ENCODE measurements at places on chromosomes 12 and 14.

GRCh38 chr12:92988622-92989130 lies 59.6 kb upstream of the EEA1 start:
- DNase-seq = no peak

DNA sequence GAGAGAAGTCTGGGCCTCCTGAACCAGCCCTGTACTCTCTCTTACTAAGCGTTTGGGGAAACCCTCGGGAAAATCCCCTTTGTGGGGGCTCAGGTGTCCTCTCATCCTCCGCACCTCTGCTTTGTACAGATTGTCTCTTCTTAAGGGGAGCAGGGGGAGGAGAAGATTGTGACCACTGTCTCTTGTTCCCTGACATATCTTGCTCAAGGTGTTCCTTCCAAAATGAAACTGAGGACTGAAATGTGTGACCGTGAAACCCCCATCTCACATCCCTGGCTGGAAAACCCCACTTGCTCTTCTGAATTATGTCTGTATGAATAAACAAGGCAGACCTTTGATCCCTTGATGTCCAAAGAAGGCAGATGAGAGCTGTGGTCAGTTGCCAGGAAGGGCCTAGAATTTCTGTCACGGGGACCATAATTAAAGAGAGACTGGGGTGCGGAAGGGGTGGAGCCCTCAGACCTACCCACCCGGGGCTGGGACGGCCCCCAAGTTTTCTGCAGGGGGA lies 369.8 kb downstream of the AACS start:
- DNase-seq = no peak

DNA sequence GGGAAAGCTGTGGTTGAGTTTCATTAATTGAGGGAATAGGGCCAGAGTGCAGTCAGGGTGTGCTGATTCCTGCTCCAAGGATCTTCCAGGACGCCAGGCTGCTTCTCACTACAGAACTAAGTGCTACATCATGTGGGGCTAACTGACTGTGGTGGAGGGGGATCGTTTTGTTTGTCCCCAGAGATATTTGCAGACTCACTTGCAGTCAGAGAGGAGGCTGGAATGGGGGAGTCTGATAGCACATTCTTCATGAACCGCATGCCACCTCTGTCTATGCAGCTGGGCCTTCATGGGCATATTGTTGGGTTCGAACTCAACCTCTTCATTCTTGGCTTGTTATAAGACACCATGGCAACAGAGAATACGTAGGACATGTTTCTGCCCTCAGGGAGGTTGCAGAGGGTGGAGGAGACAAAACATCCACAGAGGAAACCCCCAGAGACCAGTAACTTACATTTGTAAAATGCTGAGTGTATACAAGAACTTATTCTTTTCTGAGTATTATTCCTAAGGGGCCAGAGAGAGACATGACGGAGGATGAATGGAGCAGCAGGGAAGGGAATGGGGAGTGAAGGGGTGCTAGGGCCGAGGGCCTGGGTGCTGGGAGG lies 13.0 kb downstream of the KRT7 start:
- no peak for DNase-seq

DNA sequence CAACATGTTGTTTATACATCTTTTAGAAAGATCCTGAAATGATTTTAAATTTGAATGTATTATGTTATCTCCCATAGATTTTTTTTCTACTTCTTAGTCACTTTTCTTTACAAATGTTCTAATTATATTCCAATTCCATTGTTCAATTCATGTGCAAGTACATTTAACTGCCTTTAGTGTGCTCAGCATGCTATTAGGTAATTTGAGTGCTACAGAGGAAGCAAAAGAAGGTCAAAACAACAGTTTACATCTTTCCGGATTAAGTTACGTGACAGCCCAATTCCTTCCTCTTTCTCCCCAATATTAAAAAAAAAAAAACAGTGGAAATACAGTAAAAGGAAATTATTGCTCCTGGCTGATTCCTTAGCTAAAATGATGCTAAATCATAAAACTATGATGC lies 98.3 kb downstream of the RTN1 start:
- DNase-seq = no peak

DNA sequence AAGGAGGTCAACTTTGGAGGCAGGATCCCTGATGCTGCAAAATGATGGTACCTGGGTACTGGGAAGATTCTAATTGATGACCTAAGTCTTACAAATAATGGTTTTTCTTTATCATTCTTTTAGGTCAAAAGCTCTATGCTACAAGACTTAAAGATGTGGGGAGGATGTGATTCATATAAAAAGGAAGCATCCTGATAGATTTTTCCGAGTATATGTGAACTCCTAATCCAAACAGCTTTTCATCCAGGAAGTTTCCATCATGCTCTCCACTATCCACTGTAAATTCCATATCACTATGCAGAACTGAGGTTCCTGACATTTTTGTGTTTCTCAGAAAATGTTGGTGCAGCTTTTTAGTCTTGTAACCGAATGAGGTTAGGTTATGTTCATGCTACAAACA lies 293.2 kb downstream of the PAWR start:
- DNase-seq = no peak

DNA sequence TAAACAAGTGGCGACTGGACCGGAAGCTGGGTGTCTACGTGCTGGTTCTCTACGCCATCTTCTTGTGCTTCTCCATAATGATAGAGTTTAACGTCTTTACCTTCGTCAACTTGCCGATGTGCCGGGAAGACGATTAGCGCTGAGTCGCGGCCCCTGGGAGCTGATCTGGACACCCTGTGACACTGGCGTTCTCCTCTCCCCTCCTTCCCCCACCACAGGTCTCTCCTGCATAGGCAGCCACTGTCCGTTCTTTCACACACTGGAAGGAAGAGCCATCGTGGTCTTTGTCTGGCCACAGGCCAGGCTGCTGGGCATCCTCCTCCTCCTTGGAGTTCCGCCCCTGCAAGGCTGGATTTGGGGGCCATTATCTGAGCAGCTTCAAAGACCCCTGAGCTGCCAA lies 20.1 kb upstream of the RIN3 start:
- DNase-seq = peak; percentile 48

- no peak for DNase-seq
Measured at GRCh38 chr12:119423285-119423684, 88.8 kb downstream of the CCDC60 start.

GRCh38 chr14:22978487-22978837 lies 3.9 kb downstream of the AJUBA start:
- no peak for DNase-seq

DNA sequence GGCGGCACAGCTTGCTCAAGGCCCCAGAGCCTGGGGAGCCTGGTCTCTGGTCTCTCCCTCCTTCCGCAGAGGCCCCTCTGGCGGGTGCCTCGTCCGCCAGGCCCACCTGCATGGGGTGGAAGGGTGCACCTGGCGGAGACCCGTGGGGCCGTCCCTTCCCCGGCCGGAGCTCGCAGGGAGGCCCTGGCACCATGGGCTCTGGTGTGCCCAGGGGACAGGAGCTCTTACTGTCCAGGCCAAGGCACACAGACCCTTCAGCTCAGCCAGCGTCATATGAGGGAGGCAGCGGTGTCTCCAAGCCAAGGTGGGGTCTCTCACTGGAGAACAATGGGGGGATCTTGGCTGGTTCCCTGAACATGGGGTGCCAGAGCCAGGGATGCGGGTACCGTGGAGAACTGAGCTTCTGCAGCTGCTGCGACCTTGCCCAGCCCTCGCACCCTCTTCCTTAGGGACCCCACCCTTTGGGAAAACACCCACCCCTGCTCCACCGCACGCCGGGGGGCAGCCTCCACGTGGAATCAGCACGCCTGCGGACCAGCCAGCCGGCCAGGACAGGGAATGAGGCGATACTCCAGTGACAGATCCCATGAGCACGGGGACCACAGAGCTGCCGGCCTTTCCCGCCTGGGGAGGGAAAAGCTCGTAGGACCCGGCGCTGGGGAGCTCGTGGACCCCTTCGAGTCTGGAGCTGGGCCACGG lies 25.7 kb upstream of the GALNT9 start:
- peak; percentile 51 for DNase-seq

GRCh38 chr14:71467361-71467811 lies 464.8 kb upstream of the RGS6 start:
- no peak for DNase-seq

- no peak for DNase-seq
Measured at GRCh38 chr12:14951851-14952250, 9.6 kb downstream of the ARHGDIB start.

DNA sequence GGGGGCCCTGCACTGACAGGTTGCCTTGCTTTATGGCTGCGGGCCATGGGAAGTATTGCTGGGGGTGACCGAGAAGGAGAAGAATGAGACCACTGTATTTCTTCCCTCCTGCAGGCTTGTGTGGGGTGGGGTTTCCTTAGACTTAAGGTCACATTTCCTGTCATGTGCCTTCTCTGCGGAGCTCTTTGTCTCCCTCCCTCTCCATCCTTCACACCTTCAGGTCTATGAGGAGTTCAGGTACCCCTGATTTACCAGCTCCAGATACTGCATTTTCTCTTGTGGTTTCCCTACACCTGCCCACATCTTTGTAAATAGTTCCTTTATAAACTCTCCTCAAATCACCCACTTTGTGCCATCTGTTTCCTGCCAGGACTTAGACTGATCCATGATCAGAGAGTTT lies 3.6 kb downstream of the FNTB start:
- DNase-seq = no peak

DNA sequence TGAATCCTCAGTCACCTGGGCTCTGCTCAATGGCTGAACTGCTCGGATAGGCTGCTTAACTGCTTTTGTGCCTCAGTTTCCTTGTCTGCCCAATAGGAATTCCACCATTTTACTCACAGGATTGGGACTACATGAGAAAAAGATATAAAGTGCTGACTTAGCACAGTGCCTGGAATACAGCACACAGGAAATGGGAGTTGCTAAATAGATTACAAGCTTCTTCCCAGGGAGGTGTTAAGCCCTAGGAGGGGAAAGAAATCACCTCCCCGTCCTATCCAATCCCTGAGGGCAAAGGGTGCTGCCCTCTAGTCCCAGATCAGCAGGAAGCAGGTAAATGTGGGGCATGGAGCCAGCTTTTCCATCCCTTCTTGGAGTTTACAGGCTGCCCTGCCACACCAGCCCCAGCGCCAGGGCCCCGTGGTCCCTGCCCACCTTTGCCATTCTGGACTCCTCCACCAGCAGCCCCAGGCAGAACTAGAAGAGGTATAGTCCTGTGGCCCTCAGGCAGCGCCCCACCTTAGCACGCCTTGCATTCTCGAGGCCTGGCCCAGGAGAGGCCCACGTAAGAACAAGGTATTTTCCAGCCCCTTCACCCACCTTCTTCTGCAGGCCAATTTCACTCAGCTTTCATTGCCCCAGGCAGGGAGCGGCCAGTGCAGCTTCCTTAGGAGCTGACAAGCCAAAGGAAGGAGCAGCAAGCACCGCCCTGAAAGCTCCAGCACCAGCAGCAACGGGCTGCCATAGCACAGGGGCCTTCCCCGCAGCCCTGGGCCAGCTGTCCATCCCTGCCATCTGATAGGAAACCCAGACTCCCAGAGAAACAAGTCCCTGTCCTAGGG lies 28.8 kb upstream of the RPLP0 start:
- DNase-seq = no peak

DNA sequence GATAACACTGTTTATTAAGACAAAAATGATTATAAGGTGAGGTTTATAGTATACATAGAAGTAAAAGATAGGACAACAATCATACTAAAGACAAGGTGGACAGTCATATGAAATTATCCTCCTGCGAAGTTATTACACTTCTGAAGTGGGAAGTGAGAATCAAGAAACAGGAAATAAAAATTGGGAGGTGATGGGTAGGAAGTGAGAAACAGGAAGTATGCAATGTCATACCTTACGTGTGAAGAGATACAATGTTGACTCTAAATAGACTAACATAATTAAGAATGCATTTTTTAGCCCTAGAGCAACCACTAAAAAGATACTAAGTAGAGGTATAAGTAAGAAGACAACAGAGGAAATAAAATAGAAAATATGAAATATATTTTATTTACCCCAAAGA lies 43.7 kb downstream of the GRIN2B start:
- DNase-seq = no peak

DNA sequence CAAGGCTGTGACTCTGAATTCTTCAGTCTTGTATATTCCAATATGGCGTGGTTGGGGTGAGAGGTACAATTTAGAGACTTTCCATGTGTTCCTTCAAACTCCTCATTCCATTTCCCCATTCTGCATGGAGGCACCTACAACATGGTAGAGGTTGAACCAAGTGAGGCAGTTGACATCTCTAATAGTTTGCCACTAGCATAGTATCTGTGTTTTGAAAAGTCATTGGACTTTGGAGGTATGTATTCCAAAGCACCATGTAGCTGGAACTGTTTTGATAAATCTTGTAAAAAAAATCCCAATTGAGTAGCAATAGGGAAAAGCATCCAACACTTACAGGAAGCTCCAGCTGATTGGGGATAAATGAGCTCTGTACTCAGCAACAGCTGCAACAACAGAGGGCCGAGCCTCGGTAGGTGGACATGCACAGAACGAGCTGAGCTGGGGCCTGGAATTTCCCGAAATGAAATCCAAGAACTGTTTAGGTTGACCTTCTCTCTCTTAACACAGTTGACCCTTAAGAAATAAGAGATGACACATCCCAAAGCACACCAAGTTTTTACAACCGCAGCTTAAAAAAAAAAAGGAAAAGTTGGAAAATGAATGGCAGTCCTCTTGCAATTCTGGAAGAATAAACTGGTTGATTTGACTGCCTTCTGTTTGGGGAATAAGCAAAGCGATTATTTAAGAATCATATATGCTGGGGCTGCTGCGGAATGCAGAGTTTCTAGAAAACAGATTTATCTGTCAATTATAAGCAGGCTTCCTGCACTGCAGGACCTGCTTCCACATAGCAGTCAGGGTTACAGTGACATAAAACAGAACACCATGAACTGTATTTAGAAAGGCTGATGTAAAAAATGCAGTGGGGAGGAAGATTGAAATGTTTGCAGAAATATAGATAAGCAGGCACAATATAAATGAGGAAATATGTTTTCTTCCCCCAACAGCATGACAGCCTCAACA lies 194.6 kb upstream of the KRR1 start:
- DNase-seq = no peak

GRCh38 chr12:8088574-8088973 lies 6.5 kb downstream of the NECAP1 start:
- no peak for DNase-seq

- DNase-seq = no peak
Measured at GRCh38 chr14:89920056-89920455, 34.5 kb downstream of the EFCAB11 start.

- DNase-seq = no peak
Measured at GRCh38 chr14:33475623-33476022, 475.3 kb downstream of the EGLN3 start.

- no peak for DNase-seq
Measured at GRCh38 chr12:11795913-11796459, 146.5 kb downstream of the ETV6 start.

GRCh38 chr14:33897382-33897781 lies 53.5 kb downstream of the EGLN3 start:
- DNase-seq = no peak

GRCh38 chr12:25328072-25328712 lies 77.5 kb upstream of the KRAS start:
- no peak for DNase-seq

- no peak for DNase-seq
Measured at GRCh38 chr12:71472441-71472911, 32.9 kb downstream of the LGR5 start.

DNA sequence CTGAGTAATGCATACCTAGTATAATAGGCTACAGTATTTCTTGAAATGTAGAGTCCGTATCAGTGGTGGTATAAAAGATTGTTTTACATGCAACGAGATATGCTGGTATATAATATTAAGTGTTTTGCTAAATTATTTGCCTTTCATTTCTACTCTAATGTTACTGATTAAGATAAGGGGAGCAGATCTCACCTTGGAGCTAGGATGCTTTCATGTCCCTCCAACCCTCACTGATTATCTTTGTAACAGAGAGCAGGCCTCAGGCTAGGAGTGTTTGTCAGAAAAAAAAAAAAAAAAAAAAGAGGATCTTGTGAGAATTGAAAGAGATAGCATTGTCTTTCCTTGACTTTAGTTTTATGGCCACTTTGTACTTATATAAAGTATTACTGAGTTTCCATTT lies 92.6 kb downstream of the PDE3A start:
- DNase-seq = no peak

- no peak for DNase-seq
Measured at GRCh38 chr14:44449680-44450079, 57.4 kb downstream of the FSCB start.

Measured in spleen (tissue), 13 donors.